NCI-H774 (cell line): ENCODE measurements at places on chromosomes 16 and 17.
A peak's percentile ranks its signal among the peaks of the same experiment; 100 is the strongest.

GRCh38 chr16:10485159-10485558 is 95.2 kb downstream of the EMP2 start:
- DNase-seq = no peak

GRCh38 chr17:38554430-38555350 is 51.1 kb downstream of the SRCIN1 start:
- DNase-seq = peak; percentile 92

DNA sequence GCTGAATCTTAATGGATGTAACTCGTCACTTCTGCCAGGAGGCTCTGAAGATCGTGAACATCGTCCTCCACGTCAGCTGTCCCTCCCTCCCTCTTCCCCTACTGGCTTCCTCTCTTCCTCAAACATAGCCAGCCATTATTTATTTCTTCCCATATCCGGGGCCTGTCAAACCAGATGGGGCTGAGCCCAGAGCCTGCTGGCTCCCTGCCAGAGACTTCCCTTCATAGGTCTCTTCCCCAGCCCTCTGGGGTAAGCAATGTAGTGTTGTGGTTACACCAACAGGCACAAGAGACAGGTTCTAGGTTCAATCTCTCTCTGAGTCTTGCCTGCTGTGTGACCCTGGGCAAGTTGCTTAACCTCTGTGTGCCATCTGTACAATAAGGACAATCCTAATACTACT is 40.1 kb upstream of the ZFP90 start:
- DNase-seq = no peak

- DNase-seq = peak; percentile 35
Observed at GRCh38 chr16:84266451-84266850, 26.6 kb upstream of the KCNG4 start.

DNA sequence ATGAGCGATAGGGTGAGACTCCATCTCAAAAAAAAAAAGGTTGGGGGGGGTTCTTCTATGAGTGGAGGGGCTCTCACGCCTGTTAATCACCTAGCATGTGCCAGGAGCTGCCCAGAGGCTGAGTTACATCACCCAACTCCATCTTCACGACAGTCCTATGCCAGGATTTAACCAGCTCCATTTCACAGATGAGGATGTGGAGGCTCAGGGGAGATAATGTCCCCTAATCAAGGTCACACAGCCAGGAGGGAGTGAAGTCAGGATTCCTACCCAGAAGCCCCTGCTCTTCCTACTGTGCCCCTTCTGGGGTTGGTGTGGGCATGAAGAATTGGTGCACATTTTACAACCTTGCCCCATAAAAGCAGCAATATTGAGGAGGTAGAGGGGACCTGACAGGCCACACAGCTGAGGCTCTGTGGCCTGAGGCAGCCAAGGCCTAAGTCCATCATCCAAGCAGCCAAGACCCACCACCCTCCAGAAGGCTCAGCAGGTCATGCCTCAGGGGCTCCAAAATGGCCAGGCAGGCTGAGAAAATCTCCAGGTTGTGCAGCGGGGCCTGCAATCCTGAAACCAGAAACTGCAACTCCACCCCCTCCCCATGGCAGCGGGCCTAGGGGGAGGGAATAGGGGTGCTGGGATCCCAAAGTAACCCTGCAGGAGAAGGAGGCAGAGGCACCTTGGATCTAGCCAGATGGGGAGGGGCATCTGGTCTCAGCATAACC is 6.9 kb downstream of the PPY start:
- DNase-seq = no peak

- no peak for DNase-seq
Observed at GRCh38 chr17:494601-495265, 142.1 kb upstream of the RPH3AL start.

DNA sequence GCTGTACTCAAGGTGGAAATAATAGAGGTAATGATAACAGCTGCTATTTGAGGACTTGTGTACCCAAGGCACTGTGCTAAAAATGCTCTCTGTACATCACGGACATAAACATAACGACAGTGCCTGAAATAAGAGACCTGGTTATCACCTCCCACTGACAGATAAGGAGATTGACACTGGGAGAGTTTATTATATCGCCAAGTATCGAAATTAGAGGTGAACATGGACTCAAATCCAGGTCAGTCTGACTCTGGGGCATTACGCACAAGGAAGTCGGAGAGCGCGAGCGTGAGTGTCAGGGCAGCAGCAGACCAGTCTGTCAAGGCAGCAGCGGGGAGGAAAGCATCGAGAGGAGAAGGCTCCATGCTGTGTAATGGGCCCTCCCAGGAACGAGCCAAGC is 57.1 kb downstream of the GOSR1 start:
- DNase-seq = no peak

- no peak for DNase-seq
Observed at GRCh38 chr16:86495756-86496261, 14.5 kb upstream of the FOXF1 start.

DNA sequence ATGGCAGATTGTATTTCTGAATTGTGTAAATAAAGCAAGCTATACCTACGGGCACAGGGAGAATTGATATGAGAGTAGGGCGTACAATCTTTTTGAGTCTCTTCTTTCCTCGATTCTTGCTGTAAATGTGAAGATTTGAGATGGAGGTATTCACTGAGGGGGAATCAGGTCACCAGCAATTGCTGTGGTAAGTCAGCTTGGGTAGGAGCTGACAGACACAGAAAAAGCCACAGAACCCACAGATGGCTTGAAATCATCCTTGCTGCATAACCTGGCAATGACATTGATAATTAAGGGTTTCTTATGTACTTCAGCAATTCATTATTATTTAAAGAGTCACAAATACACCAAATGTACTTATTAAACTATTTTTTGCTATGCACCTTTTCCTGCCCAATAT is 164.2 kb downstream of the CNTNAP4 start:
- no peak for DNase-seq

- DNase-seq = no peak
Observed at GRCh38 chr17:9120471-9120870, 99.2 kb downstream of the NTN1 start.

DNA sequence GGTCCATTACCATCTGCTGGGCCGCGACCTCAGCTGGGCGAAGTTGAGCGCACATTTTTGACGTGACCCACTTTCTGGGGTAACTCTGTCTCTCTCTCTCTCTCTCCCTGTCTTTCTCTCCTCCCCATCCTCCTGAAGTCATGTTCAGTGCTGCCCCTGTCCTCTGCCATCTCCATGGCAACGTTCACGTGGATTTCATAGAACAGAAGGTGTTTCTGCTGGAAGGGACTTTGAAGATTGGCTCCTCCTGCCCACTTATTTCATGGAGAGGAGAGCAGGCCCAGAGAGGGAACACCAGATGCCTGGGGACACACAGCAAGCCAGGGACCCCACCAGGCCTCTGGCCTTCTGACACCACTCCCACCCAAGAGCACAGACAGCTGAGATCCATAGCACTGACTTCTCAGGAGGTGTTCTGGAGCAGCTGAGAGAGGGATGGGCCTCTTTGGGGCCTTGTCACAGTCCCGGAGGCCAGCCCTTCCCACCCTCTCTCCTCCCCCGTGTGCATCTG is 4.2 kb upstream of the CCNF start:
- no peak for DNase-seq

GRCh38 chr17:64282753-64283080 is 19.7 kb upstream of the TEX2 start:
- no peak for DNase-seq

- DNase-seq = no peak
Observed at GRCh38 chr16:24980077-24980793, 34.9 kb downstream of the ARHGAP17 start.
